Breast epithelium (tissue), 4 donors: ENCODE measurements at places on chromosomes 12 and 14. TPM values are rescaled to one million over a fixed set of nuclear protein-coding genes. Genes with fewer than 3 reads are reported as not detected.

DNA sequence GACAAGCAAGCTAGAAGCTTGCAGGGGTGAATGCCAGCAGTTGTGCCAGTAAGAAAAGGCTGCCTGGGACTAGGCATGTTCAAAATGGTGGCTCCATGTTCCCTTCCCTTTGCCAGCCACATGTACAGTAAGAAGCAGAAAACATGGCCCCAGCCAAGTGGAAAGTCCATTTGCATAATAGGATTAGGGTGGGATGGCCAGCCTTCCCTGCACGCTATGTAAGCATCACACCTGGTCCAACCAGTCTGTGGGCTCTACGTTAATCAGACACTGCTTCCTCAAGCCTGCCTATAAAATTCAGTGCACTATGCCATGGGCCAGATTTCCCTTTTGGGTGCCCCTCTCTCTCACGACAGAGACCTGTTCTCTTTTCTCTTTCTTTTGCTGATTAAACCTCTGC, 288.4 kb downstream of the GXYLT1 start:
- DNase-seq: no peak

GRCh38 chr14:96762650-96763049, 34.5 kb upstream of the VRK1 start:
- no peak for DNase-seq

GRCh38 chr12:69239922-69240630, 707 bp downstream of the CPSF6 start:
- DNase-seq: peak; percentile 60

DNA sequence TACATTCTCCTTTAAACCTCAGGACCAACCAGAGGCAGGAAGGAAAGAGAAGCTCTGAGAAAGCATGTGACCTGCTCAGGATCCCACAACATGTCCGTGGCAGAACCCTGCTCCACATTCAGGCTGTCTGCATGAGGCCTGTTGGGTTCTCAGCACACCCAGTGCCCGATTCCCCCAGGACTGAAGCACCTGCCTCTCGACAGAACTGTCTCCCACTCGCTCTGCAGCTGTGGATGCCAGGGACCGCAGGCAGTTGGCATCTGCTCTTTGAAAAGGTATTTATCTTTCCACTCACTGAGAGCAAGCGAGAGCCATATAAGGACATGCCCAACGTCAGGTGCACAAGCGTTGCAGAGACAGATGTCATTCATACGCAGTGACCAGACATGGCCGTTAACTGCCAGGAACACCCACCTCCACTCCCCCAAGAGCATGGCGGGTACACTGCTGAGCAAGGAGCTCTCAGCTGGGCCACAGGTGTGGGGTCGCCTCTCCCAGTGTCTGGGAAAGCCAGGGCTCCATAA, 18.9 kb downstream of the PITPNM2 start:
- peak; percentile 83 for DNase-seq

DNA sequence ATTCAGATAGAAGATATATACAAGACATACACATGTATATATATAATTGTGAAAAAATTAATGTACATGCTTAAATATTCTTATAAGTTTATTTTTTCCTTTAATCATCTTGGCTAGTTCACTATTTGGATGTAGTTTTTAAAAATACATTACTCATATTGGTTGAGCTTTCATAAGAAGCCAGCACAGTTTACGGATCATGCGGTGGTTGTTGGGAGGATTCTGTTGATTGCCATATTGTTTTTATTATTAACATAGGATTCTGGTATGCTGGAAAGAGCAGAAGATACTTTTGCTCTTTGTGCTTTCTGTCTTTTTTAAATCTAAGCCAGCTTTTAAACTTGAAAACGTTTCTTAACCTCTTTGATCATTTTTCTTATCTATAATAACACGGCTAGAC, 163.4 kb downstream of the OTOGL start:
- DNase-seq: no peak

DNA sequence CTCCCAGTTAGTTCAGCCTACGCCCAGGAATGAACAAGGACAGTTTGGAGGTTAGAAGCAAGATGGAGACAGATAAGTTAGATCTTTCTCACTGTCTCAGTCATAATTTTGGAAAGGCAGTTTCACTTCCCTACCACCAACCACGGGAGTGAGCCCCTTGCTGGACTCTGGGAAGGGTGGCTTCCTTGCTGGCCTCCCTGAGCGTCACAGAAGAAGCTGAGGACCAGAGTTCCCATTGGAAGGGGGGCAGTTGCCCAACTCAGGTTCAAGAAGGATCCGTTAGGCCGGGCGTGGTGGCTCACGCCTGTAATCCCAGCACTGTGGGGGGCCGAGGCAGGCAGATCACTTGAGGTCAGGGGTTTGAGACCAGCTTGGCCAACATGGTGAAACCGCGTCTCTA, 106.2 kb upstream of the MAX start:
- no peak for DNase-seq

- no peak for DNase-seq
These were observed 206.4 kb downstream of the CRADD start for GRCh38 chr12:93883436-93884154.

DNA sequence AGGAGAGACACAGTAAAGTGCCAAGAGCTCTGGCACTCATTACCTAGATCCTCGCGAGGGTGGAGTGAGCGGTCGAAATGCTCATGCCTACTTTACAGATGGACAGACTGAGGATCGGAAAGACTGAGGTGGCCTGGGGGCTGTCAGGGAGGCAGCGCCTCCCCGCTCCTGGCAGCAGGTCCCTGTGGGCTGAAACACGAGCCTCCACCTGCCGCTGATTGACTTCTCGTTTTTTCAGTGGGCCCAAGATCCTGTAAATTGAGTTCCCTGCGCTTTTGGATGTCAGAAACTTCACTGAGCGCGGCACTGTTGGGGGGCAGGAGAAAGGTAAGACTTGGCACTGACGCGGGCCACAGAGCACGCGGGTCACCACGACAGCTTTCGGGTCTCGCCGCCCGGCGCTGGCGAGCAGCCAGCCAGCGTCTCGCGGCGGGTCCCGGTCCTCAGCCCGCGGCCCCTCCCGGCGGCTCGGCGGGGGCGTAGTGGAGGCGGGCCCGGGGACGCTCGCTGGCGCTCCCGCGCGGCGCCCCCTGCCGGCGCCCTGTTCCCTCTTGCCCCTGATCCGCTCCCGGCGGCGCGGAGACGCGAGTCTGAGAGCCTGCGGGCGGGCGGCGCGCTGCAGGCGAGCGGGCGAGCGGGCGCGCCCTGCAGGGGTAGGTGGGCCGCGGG, 552 bp upstream of the SCN8A start:
- DNase-seq: no peak

DNA sequence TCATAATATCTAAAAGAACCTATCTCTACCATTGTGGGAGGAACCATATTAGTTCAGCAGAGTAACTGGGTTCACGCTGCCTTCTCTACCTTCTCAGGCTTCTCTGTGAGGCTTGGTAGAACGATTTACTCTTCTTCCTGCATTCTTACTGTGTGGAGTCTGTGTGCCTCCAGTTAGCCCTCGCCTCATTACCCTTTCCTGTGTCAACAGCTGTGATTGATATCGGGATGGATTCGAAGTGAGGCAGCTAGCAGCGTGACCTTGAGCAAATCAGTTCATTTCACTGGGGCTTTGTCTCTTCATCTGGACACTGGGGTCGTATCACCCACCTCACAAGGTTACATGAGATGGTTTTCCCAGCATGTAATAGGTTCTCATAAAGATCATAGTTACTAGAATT, 4.6 kb upstream of the VRK1 start:
- no peak for DNase-seq

- no peak for DNase-seq
These were observed 6.1 kb downstream of the FRMD6 start for GRCh38 chr14:51657762-51658161.

DNA sequence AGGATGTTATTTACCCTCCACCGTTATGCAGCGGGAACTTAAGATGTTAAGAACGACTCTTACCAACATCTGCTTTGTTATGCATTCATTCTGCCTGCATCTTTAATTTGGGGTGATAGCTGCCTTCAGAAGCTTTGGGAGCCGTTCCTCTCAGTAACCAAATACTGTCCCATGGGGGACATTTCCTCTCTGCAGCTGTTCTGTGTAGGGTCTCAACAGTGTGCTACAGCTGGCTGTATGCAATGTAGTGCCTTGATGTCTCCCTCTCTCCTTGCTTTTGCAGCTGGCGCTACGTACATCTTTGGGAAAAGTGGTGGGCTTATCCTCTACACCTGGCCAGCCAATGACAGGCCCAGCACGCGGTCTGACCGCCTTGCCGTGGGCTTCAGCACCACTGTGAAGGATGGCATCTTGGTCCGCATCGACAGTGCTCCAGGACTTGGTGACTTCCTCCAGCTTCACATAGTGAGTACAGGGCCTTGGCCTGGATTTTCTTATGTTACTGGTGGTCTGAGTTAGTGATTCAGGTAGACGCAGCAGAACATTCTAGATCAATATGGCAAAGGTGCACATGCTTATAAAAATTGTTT, 744.3 kb downstream of the DIO2 start:
- no peak for DNase-seq

- DNase-seq: no peak
These were observed 905 bp downstream of the CISTR start for GRCh38 chr12:53750812-53751335.

DNA sequence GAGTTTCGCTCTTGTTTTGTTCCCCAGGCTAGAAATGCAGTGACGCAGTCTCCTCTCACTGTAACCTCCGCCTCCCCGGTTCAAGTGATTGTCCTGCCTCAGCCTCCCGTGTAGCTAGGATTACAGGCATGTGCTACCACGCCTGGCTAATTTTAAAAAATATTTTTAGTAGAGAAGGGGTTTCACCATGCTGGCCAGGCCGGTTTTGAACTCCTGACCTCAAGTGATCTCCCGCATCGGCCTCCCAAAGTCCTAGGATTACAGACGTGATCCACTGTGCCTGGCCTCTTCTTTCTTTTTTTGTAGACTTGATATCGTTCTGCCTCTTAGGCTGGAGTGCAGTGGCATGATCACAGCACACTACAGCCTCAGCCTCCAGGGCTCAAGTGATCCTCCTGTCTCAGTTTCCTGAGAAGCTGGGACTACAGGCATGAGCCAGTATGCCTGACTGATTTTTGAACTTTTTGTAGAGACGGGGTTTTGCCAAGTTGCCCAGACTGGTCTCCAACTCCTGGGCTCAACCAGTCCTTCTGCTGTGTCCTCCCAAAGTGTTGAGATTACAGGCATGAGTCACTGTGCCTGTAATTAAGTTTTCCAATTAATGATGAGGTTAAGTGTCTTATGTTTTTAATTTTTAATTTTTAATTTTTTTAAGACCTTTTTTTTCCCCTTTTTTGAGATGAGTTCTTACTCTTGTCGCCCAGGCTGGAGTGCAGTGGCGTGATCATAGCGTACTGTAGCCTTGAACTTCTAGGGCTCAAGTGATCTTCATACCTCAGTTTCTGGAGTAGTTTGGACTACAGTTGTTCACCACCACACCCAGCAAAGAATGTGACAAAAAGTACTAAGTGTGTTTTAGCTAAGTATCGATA, 10.2 kb downstream of the RCOR1 start:
- no peak for DNase-seq

- DNase-seq: no peak
These were observed 29.7 kb downstream of the PRPF40B start for GRCh38 chr12:49652921-49653520.

DNA sequence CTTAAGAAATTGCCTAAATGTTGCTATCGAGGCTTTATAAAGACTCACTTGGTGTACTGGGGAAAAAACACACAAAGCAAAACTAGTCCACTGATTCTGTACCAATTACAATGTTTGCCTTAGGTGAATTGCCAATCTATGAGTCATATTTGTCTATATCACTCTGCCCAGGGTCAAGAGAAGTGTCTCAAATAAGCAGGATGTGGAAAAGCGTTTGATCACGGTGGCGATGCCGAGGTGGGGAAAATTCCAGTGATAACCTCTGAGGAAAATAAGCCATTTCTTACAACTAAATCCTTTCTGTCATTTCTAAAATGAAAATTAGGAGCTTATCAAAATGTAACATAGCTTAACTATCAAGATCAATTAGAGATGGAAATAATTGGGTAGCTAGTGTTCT, 148.6 kb upstream of the DIO3 start:
- no peak for DNase-seq

DNA sequence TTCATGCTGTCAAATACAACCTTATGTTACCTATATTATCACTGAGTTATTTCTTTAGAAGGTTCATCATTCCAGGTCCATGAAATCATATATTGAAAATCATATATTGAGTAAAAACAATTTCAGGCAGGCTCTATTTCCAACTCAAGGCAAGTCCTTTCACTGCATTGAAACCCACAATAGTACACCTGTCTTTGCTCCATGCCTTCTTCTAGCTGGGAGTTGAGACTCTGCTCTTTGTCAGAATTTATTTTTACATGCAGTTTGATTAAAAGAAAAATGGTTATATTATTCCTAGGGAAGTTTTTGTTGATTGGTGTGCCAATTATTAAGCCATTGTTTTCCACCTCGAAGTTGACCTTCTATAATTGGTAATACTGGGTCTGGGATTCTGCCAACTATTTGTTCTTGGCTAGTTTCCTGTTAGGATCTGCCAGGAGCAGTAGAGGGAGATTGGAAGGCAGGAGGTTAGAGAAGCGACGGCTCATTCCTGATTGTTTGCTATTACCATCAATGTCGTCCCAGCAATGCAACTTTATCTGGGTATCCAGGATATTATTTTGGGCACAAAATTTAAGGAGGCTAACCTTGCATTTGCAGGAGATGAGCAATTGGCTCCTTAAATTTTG, 79.5 kb upstream of the MIS18BP1 start:
- no peak for DNase-seq

GRCh38 chr14:30193101-30193500, 265.5 kb upstream of the PRKD1 start:
- no peak for DNase-seq

GRCh38 chr12:13205809-13206559, 9.5 kb downstream of the EMP1 start:
- DNase-seq: no peak

DNA sequence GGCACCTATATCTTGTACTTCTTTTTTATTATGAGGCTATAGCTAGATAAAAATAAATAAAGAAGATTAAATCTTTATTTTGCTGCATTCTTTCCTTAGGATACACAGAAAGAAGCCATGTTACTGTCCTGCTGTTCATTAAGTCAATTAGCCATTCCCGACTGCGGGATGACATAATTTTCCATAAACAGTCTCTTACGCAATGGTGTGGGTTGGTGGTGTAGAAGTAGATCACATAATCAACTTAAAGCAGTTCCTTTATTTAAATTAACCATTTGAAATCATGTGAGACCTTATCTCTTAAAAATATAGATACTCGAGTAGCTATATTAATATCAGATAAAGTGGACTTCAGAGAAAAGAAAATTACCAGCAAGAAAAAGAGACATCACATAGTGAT, 40.2 kb downstream of the TAOK3 start:
- DNase-seq: no peak

The LRIG3 gene
- 116 TPM for total RNA-seq

The TSPAN19 gene
- not detected for total RNA-seq

The LIN7A gene
- 12.8 TPM for total RNA-seq

The SRRM4 gene
- total RNA-seq: not detected

The CBLN3 gene
- 1.6 TPM for total RNA-seq

The ASPG gene
- total RNA-seq: not detected
